Nephron progenitor cell (in vitro differentiated cells): ENCODE measurements at places on chromosomes 5 and 9.

DNA sequence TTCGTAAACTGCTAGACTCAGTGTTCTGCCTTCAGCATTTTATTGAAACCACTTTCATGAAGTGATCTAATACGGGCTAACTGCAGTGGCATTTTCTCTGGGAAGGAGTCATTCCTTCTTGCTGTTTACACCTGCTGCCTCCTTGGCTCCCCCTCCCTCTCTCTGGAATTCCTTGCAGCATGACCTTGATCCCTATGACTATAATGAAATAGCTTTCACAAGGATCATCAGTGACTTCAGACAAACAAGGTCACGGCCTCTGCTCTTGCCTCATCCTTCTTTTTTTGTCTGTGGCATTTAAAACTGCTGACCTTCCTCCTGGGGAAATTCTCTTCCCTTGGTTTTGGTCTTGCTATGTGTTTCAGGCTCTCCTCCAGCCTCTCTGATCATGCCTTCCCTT is 90.2 kb downstream of the ZNF462 start:
- DNase-seq = no peak

DNA sequence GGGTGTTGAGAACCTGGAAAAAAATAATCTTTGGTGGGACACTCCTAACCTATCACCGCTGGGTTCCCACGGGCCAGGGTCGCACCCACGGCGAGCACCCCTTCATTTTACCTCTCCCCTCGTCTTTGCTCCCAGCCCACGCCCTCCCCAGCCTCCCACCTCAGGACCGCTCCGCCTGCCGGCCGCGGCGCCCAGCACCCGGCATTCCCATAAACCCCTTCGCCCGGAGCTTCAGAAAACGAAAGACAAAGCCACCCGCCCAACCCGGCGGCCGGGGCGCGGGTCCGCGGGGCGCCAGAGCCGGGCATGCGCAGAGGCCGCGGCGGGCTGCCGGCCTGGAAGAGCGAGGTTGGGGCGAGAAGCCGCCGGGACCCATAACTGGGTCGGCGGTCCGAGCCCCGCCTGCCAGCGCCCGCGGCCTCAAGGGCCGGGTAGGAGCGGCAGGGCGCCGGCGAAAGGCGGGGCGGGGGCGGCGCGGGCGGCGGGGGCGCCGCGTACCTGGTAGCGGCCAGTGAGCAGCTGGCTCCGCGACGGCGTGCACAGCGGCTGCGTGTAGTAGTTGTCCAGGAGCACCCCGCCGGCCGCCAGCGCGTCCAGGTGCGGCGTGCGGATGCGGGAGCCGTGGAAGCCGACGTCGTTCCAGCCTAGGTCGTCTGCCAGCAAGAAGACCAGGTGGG is 533 bp downstream of the ARSB start:
- DNase-seq = peak; percentile 89

- no peak for DNase-seq
These were observed 15.9 kb upstream of the FANCC start for GRCh38 chr9:95333426-95333825.

GRCh38 chr5:19547640-19548039 is 440.4 kb downstream of the CDH18 start:
- no peak for DNase-seq
